ENCODE measurements at places on chromosomes 13 and 19.
A peak's percentile ranks its signal among the peaks of the same experiment; 100 is the strongest.

GRCh38 chr13:87821512-87821911 is 150.3 kb downstream of the SLITRK5 start:
- no peak for DNase-seq

DNA sequence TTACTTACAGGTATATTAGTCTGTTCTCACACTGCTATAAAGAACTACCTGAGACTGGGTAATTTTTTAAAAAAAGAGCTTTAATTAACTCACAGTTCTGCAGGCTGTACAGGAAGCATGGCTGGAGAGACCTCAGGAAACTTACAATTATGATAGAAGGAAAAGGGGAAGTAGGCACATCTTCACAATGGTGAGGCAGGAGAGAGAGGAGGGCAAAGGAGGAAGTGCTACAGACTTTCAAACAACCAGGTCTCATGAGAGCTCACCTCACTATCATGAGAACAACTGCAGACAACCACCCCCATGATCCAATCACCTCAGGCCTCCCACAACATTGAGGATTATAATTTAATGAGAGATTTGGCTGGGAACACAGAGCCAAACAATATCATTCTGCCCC is 511.7 kb downstream of the SLITRK6 start:
- no peak for DNase-seq

DNA sequence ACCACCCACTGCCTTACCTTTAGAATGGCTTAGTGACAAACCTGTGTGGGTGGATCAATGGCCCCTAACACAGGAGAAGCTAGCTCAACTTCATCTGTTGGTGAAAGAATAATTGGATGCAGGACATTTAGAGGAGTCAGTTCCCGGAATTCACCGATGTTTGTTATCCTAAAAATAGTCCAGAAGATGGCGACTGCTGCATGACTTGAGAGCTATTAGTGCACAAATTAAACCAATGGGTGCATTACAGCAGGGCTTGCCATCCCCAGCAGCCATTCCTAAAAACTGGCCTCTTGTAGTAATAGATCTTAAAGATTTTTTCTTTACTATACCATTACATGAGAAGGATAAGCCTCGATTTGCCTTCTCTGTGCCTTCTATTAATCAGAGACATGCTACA is 46.8 kb upstream of the ZNF726 start:
- no peak for DNase-seq

DNA sequence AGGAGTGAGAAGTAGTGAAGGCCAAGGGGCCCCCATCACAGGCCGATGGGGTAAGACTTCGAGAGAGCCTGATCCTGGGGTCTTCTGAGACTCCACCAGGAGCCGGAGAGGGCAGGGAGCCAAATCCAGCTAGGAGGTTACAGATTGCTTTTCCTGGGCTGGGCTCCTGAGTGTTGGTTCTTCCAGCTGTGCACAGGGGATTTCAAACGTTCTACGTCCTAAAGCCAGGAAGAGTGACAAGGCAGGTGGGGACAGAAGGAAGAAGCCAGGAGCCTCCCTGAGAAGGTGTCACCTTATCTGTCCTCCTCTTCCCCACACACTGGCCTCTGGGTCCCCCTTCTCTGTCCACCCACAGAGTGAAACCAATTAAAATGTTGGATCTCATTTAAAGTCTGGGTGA is 16.1 kb upstream of the TPRX2 start:
- DNase-seq, result no peak

DNA sequence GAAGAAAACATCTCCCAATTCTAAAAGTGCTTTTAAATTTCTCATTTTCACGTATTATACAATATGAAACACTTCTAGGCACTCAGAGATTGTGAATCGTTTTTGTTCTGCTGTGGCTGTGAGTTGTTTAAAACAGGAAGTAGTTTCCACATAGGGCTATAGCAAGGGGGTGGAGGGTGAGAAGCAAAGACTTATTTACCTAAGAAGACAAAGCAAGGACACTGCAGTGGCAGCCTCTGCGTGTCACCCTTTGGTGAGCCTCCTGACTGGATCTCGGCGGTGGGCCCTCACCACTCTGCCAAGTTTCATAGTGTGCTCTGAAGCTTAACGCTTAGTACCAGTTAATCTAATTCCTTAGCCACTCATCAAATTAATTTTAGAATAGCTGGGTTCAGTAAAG is 56.8 kb downstream of the TNFSF13B start:
- DNase-seq, result no peak

DNA sequence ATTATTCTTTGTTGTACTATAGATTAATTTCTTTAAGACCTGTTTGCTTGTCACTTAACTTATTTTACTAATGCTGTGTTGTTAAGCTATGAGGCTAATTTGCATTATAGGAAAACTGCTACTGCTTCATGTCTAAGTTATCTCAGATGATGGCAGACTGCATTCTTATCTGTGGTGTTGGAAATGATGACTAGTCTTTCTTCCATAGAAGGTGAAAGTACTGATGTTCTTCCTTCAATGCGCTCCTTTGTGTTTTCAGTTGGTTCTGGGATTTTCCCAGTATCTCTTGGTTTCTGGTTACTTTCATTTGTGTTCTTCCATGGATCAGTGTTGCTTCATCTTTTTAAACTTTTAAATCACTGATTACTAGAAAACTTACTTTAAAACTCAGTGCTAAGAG is 46.9 kb downstream of the TPP2 start:
- no peak for DNase-seq

DNA sequence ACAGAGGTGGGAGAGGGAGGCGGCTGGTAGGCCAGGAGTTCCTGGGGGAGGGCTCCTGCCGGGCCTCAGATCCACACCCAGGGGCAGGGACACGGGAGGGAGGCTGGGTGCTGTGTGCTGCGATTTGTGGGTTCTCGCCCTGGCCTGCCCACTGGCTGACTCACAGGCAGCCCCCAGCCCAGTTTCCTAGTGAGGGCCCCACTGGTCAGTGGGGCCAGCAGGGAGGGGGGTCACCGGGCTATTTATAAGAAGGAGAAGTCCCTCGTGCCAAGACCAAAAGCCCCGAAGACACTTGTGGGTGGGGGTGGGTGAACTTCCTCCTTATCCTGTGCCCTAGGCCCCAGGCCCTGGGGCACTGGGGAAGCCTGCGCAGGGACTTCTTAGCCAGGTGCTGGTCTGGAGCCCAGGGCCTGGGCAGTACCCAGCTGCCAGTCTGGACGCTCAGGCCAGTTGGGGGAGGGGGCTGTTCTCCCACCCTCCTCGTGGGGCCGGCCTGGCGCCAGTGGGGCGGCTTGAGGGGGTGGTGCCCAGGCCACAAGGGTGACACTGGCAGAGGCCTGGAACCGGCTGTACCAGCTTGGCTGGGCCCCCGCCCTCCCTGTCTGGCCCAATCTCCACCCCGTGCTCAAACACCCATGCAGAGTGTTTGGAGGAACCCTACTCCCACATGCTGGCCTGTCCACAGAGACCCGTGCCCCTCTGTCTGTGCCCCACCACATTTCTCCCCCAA is 5.0 kb upstream of the JUNB start:
- peak; percentile 72 for DNase-seq

DNA sequence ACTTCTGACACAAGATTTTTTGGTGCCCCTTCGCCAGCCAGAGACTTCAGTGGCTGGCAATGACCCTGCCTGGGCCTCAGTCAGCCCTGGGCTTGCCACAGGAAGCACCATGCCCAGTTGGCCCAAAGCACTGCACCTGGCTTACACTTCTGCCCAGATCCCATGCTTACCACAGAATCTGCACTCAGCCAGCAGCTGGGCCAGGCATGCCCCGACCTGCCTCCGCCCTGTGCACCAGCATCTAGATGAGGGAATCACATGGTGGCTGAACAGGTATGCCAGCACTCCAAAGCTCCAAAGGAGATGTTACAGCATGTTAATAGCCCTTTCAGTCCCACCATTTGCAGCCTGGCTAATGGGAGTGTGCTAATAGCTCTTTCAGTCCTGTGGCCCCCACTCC is 690.9 kb downstream of the SLITRK6 start:
- no peak for DNase-seq

GRCh38 chr13:63910511-63910910 is 2494.9 kb upstream of the PCDH20 start:
- peak; percentile 1 for DNase-seq

DNA sequence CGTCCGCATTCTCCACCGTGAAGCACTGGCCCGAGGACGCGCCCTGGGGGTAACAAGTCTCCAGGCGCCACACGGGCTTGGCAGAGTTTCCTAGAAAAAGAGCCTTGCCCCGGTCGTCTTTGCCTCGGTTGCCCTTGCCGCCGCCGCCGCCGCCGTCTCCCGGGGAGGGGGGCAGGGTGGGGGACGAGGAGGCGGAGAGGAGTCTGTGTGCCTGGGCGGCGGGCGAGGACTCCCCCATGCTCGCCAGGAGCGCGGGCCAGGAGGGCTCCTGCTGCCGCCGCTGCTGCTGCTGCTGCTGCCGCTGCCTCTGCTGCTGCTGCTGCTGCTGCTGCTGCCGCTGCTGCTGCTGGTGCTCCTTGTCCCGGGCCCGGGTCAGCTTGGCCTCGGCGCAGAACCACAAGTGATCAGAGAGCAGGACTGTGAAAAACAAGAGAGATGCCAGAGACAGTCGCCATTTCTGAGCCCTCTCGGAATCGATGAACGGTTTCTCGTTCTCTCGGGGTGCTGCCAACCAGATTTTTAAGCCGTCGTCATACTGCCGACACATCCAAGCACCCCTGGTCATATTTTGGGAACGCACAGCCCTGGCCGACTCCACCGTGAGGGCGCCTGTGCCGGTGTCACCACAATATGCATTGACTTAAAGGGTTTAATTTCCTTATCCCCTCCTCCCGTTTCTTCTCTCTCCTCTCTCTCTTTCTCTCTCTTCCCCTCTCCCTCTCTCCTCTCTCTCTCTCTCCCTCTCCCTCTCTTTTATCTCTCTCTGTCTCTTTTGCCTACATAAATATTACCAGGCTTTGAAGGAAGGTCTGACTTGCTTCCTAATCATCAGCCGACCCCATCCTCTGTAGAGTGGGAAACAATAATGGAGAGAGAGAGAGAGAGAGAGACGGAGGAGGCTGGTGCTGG is 349.1 kb downstream of the LIG4 start:
- DNase-seq, result peak; percentile 53

- DNase-seq, result peak; percentile 43
Observed at GRCh38 chr19:37817180-37817981, 38.0 kb upstream of the ZNF573 start.

DNA sequence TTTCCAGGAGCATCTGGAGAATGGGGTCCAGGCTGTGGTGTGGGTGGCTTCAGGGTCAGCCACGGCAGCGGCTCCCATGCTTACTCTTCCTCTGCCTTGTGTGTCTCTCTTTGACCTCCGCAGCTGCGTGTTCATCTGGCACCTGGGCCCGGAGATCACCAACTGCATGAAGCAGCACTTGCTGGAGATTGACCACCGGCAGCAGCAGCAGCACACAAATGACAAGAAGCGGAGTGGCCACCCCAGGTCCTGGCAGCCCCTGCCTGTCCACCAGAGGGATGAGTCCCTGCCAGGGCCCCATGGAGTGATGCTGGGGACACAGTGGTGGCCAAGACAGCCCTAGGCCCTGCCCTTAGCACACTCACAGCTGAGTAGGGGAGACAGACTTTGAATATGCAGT is 18.4 kb upstream of the OVOL3 start:
- DNase-seq, result no peak

- DNase-seq, result no peak
Observed at GRCh38 chr13:30818323-30818960, 83.1 kb downstream of the ALOX5AP start.

GRCh38 chr13:40597735-40598365 is 68.6 kb downstream of the FOXO1 start:
- no peak for DNase-seq

- DNase-seq, result no peak
Observed at GRCh38 chr19:30065680-30066606, 123.9 kb downstream of the URI1 start.

GRCh38 chr13:96100457-96101220 is 10.7 kb downstream of the HS6ST3 start:
- DNase-seq, result no peak

GRCh38 chr19:30338878-30339623 is 33.1 kb upstream of the ZNF536 start:
- DNase-seq, result no peak

GRCh38 chr13:35824395-35824794 is 306.8 kb downstream of the DCLK1 start:
- DNase-seq, result no peak

- no peak for DNase-seq
Observed at GRCh38 chr13:49403996-49404702, 39.7 kb downstream of the CAB39L start.

DNA sequence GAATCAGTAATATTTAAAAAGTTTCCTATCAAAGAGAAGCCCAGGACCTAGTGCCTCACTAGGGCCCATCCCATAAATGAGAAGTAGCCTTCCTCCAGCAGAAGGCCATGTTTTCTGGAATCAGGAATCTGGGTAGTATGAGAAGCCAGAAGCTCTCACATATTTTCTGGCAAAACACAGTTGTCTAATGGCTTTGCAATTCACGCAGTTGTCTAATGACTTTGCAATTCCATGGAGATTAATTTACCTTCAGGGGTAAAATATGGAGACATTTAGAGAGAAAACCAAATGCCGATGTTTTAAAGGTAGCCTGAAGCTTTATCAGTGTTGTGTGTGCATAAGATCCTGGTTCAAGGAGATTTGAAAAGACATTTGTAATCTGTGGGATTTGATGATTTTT is 29.8 kb upstream of the SIAH3 start:
- DNase-seq, result no peak

DNA sequence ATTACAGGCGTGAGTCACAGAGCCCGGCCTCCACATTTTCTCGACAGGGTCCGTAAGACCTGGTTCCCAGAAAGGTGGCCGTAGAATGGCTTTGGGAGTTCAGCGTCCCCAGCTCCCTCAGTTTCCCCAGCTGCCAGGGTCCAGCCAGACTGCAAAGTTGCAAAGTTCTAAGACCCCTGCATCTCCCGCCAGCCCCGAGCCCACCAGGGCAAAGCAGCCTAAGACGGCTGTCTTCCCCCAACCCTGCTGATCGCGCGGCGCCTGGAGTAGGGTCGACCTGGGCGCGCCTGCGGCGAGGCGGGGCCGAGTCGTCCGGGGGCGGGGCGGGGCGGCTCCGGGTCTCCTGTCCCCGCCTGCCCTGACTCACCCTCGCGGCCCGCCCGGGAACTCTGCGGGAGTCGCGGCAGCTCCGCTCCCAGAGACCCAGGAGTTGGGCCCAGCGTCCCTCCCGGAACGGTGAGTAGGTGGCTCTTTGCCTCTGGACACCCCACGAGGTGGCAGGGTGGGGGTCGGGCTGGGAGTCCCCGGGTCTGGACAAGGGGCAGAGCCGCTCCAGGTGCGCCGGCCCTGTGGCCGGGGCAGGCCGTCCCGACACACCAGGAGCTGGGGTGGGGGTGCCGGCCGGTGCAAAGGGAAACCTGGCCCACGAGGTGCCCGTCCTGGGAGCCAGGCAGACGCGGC is at the start of gene LRRC8E:
Gene LRRC8E, plus strand, starts transcription at position 366 of the 681 bp plus-strand sequence. CDS start 7,094 bp downstream, outside the sequence.
- no peak for DNase-seq

- no peak for DNase-seq
Observed at GRCh38 chr19:55704494-55705245, 29.6 kb downstream of the EPN1 start.

DNA sequence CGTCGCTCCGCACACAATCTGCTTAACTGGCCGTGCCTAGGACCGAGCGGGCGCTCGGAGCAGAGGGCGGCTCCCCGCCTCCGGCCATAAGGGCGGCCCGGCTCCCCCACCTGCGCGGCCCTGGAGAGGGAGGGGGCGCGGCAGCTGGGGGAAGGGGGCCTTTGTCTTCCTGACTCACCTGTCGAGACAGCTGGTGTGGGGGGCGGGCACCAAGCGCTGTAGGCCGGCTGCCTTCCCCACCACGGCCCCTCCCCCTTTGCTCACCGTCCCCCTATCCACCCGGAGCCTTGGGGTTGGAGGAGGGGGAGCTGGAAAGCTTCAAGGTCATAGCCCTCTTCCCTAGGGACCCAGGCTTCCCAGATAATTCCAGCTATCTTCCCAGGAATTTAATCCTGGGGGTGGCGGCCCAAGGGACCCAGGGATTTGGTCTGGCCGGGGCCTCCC is 1.2 kb downstream of the VASP start:
- DNase-seq, result no peak

GRCh38 chr13:113159701-113160100 is 1.3 kb downstream of the PROZ start:
- DNase-seq, result no peak

All from anterior cingulate cortex (tissue), 58 donors.